Thoracic aorta (tissue), 2 donors: ENCODE measurements at places on chromosomes 1 and 21. TPM values are rescaled to one million over a fixed set of nuclear protein-coding genes. Genes with fewer than 3 reads are reported as not detected.

DNA sequence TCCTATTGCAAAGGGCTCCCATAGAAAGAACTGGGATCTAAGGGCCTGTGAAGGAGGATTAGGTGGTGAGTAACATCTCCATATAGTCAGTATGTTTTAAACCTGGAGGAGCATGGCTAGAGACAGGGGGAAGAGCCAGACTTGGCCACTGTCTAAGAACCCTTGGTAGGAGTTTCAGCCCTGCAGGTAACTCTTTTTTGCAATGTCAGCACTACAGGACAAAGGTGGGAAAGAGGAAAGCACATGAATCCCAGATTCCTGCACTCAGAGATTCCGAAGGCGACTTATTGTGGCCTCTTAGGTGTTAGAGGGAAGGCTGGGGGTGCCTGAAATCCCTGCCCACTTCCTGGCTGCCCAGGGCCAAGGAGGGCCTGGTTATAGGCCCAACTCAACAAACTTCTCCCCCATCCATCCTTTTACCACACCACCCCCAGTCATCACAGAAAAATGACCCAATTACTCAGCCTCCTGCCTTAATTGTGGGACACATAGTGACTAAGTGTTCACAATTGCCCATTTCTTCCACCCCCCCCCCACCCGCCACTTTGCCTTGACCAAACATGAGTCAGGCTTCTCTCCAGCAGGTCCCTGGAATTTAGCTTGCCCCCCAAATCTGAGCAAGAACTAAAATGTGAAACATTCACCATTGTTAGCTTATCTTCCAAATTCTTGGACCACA lies 1.9 kb upstream of the NTNG1 start:
- no peak for DNase-seq

- DNase-seq, result no peak
Observed at GRCh38 chr21:45455674-45456583, 51.0 kb downstream of the COL18A1 start.

Gene RAB25
- total RNA-seq, result not detected

DNA sequence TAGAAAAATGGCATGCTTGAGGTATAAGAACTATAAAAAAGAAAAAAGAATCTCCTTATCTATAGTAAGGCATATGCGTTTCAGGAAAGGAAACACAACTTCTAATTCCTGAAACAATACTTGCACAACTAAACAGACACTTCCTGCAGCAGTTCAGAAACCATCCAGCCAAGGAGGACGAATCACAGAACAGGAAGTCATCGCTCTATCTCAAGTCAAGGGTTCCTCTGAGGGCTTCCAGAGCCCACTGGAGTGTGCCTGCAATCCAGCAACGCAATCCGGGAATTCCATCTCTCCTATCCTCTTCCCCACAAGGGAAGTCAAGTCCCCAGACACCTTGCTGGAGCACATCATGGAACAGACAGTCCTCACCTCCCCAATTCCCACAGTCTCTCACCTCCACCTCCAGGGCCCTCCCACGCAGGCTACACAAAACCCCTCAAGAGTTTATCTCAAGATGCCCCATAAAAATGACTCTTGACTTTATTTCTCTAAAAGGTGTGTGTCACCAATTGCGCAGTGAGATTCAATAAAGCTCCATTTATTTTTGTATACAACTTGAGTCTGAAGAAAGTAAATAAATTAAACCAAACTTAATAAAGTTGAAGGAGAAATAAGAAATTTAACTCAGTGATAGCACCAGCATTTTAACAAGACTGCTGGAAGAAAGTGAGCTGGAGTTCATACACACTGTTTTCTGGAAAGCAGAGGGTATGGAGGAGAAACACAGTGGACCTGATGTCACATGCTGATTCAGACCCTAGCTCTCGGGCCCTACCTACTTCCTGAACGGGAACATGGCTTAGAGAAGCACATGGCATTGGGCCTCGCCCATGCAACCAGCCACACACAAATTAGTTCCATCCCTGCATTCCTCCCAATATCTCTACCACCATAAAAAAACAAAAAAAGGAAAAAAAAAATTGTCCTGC lies 39.9 kb downstream of the SIPA1L2 start:
- no peak for DNase-seq

- DNase-seq, result no peak
Observed at GRCh38 chr1:22801761-22802160, 91.1 kb downstream of the EPHB2 start.

DNA sequence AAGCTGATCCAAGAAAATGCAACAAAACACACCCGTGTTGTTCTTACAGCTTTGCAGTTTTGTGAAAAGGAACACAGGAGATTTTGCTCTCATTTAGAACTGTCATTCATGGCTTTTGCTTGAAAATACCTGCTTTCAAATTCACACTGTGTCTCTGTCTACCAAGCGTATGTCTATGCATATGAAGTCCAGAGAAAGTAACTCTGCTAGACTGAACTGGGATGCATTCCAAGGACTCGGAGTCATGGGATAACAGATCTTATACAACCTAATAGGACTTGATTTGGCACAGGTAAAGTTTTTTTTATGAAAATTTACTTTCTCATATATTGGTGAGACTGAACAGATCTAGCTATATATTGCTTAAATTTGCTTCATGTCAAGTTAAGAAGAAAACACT lies 102.4 kb downstream of the PTGER3 start:
- DNase-seq, result no peak

DNA sequence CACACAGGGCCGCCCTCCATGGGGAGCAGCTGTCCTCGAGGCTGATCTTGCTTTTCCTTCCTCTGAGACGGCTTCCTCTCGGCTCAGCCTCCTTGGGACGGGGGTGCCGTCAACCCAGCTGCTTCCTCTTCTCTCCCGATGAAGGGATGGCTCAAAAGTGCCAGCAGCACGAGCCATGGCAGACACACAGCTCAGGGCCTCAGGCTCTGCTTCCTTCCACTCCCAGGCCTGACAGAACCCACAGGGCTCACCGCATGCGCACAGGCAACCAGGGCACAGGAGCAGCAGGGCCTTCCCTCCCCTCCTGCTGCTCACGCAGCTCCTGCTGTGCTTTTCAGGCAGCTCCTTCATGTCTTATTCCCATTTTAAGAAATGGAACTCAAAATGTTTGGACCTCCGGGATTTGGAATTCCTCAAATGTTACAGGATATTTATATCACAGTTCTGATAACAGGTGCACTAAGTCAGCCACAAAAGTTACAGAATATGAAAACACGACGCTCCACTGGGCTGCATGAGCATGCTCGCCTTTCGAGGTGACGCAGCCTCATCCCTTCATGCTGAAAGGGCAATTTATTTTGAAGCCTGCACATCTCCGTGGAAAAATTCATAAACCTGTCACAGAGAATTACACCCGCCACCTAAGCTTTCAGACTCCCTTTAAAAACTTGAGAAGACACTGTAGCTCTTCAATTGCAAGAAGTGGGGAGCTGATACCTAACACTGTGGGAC lies 84.4 kb downstream of the HSF2BP start:
- DNase-seq, result no peak

DNA sequence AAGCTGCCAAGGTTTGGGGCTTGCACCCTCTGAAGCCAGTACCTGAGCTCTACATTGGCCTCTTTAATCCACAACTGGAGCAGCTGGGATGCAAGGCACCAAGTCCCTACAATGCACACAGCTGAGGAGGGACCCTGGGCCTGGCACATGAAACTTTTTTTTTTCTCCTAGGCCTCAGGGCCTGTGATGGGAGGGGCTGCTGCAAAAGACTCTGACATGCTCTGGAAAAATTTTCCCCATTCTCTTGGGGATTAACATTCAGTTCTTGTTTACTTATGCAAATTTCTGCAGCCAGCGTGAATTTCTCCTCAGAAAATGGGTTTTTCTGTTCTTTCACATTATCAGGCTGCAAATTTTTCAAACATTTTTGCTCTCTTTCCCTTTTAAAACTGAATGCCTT lies 1072.2 kb downstream of the BRINP3 start:
- DNase-seq, result no peak

GRCh38 chr21:33122507-33122906 lies 52.6 kb downstream of the OLIG1 start:
- no peak for DNase-seq

DNA sequence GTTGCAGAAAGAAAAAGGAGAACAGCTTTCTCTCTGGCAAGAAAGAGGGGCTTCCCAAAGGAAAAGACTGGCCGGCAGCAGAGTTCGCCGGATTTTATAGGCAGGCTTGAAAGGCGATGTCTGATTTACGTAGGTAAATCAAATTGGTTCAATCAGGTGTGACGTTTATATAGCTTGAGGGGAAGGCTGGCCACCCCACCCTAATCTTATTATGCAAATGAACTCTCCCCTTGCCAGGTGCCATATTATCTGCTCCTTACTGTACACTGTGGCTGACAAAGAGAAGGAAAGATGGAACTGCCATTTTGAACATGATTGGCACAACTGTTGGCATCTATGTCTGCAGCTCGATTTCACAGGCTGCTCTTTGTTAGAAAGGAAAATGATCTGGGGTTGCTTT lies 16.8 kb upstream of the INTS3 start:
- DNase-seq, result no peak

DNA sequence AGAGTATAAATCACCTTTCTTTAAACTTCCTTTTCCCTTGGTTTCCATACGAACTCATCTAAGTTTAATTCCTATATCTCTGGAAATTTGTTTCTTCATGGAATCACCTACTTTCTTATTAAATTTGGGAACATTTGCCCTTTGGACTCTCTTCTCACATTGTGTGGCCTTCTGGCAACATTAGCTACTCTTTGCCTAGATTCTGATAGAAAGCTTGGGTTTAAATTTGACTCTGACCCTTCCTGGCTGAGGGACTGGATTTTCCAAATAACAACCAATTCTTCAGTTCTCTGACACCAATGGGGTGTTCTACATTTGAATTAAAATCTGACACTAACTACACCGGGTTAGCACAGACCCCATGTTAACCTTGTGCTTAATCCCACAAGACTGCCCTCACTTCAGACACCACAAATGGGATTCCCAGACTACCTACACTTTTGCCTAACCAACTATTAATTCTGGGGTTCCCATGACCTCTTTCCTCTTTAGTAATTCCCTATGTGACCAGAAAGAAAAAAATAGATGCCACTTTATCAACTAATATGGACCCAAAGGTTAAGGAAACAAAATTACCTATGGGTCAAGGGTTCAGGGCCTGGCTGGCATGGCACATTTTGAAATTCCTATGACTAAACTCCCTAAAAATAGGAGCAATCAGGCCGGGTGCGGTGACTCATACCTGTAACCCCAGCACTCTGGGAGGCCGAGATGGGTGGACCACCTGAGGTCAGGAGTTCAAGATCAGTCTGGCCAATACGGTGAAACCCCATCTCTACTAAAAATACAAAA lies 9.7 kb upstream of the THEM4 start:
- DNase-seq, result no peak

GRCh38 chr1:17833661-17834501 lies 78.7 kb downstream of the ACTL8 start:
- DNase-seq, result no peak

DNA sequence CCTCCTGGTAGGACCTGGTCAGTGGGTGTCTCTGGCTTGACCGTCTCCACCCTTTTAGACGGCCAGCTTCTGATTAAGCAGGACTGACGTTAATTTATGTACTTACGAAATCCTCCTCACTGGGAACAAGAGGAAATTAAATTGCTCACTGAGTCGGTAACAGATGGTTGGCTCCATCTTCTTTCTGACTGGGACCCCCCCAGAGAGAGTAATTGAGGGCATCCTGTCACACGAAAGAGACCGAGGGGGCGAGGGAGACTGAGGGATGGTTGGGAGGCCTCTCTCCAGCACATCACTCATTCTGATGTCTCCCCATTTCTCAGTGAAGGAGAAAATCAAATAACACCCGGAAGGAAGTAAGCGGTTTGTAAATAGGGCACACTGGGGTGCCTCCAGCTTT lies 104.8 kb downstream of the OMA1 start:
- DNase-seq, result no peak

DNA sequence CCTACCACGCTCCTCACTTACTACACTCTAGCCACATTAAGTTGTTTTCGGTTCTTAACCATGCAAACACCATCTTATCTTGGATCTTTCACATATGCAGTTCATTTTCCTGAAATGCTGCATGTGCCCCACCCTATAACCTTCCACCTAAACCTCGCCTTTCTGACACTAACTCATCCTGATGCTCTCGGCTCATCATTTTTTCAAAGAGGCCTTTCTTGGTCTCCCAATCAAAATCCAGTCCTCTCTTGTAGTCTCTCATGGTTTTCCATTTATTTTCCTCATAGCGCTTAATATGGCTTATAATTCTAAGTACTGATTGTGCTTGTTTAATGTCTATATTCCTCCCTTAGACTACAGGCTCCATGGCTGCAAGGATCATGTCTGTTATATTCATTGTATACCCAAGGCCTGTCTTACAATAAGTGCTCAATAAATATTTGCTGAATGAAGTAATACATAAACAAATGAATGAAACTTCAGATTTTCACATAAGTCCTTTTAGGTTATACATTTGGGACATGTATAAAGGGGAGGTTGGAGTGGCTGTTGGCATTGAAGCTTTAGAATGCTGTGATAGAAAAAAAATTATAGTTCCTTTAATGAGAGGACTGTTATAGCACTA lies 79.2 kb upstream of the CDC42BPA start:
- no peak for DNase-seq

- no peak for DNase-seq
Observed at GRCh38 chr1:156075775-156076204, 6.5 kb downstream of the MEX3A start.

Gene GPR153
- total RNA-seq, result 4.7 TPM

DNA sequence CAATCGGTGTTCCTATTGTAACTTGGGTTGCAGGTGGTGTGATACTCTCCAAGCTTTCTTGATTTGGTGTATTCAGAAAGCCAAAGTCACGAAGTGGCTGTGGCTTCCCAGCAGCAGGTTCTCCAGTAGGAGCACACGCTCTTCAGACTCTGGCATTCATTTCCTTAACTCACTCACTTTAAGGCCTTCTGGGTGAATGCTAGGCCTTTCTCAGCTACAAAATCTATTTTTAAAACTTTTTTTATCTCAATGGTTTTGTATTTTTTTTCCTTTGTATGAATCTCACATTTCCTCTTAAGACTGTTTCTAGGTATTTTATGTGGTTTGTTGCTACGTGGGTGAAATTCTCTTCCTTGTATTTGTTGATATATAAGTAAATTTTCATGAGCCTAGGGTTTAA lies 22.9 kb upstream of the PKN2 start:
- no peak for DNase-seq

DNA sequence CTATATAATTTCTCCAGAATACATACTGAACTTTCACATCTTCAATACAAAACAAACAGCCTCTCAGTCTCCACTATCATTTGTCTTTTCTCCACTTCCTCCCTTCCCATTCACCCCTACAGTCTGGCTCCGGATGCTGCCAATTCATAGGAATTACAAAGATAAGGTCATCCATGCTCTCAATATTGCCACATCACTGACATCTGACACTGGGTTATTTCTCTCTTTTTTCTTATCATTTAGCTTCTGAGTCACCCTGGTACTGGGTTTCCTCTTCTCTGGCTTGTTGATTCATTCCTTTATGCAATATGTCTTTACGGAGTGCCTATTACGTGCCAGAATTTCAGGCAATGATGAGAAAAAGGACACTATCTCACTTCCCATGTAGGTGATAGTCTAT lies 3.1 kb upstream of the SH3BP5L start:
- DNase-seq, result no peak

DNA sequence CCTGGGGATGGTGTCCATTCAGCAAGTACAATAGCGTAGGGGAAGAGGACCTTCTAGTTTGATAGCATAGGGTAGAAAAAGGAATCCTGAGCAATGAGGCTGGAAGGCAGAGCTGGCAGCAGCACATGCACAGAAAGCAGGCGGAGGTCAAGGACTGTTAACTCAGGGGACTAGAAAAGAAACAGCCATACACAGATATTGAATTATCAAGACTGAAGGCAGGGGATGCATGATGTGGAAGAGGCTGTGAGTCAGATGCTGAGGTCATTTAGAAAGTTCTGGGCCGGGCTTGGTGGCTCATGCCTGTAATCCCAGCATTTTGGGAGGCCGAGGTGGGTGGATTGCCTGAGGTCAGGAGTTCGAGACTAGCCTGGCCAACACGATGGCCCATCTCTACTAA lies 65.6 kb downstream of the OPTC start:
- peak; percentile 34 for DNase-seq
